ENCODE measurements at places on chromosomes 4 and X.

DNA sequence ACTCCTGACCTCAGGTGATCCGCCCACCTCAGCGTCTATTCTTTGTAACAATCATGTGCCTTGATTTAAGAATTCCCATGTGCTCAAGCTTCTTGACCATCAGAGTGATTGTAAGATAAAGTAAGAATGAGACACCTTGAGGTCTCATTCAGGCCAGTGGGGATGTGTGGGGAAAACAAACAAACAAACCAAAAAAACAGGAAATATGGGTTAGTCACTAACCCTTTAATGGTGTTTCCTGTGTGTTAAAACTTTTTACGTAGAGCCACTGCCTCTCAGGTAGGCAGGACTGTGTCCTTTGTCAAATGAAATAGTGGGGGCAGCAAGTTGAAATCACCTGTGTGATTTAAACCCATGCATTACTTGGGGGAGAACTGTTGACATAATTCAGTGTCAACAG lies 91.5 kb upstream of the DHRSX start:
- DNase-seq: no peak

DNA sequence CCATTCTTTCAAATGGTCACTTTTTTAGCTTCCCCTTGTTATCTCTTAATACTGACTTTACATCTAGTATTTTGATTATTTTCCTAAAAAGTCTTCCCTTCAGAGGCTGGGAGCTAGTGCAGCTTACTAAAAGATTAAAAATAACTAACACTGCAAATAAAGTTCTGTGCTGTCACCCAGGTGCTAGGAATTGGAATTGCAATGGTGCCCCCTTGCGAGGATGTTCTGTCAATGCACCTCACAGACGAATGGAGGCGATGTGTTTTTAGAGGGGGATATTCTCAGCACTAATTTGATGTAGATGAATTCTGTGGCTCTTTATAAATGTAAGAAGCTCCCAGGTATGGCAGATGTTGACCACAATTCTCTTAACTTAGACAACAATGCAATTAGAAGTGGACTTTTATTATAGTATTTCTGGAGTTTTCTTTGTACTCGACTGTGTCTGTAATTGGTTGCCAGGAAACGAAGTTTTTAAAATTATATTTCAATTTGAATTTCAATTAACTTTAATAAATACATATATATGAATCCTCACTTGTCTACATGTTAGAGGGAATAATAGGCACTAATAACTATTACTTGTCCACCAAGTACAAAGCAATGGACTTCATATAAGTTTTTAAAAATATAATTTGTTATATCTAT lies 22.0 kb upstream of the SMIM31 start:
- DNase-seq: no peak

DNA sequence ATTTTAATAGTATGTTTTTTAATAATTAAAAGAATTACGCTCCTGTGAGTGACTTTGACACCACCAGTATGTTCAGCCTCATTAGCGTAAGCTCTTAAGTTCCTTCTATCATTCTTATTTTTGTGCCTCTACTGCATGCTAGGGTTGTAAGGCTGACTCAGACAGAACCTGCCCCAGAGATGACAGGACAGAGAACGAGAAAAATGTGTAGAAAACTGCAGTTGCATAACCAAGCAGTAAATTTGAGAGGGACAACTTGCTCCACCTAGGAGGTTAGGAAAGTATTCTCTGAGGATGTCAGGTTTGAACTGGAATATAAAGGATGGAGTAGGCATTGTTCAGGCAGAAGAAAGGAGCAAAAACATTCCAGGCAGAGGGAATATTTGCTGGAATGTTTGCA lies 98.7 kb downstream of the NFKB1 start:
- DNase-seq: no peak

GRCh38 chr4:38785901-38786402 lies 3.2 kb upstream of the TLR10 start:
- DNase-seq: no peak

DNA sequence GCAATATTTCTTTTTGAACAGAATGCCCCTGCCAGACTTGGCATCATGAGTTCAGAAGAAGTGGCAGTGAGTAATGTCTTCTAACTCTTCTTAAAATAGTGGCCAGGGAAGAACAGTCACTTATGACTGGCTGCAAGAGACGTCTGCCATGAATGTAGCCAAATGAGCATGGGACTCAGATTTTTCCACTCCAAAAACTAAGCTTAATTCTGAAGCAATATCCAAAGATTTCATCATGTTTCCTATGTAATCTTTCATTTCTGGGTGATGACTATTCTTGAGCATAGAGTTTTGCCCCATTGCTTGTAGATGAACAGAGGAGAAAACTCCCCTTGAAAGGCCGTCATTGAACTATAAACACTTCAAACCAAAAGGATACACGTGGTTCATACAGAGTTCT lies 11.8 kb downstream of the AMBN start:
- no peak for DNase-seq

DNA sequence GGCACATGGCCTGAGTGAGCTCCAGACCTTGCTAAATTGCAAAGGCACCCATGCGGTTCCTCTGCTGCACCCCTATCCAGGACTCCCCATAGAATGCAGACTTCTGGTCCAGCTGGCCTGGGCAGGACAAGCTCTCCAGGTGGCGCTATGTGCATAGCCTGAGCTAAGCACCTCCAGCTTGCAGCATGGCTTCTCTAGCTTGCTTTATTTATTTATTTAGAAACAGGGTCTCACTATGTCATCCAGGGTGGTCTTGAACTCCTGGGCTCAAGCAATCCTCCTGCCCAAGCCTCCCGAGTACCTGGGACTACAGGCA lies 5.5 kb upstream of the WFS1 start:
- DNase-seq: no peak

DNA sequence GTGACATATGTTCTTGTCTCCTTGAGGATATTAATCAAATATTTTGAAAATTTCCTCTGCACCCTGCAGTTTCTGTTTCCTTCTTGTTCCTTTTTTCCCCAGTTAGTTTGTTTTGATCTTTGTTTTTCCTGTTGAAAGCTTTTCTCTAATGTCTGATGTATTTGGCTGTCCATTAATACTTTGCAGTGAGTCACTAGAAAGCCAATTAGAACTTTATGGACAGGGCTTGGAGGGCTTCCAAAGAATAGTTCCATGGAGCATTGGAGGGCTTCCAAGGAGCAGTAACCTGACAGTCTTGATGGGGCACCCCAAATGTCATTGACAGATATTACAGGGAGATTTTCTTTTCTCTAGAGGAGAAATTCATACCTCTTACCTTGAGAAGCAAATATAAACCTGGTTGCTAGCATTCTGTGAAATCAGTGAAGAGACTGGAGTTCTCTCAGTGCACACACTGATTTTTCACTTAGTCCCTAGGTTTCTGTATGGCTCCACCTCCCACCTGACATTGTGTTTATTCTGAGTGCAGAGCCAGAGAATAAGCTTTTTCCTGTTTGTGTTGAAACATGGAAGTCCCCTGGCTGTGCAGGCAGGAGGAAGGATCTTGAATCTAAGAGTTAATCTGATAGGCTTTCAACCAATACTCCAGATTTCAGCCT lies 26.5 kb downstream of the SPARCL1 start:
- peak; percentile 1 for DNase-seq

DNA sequence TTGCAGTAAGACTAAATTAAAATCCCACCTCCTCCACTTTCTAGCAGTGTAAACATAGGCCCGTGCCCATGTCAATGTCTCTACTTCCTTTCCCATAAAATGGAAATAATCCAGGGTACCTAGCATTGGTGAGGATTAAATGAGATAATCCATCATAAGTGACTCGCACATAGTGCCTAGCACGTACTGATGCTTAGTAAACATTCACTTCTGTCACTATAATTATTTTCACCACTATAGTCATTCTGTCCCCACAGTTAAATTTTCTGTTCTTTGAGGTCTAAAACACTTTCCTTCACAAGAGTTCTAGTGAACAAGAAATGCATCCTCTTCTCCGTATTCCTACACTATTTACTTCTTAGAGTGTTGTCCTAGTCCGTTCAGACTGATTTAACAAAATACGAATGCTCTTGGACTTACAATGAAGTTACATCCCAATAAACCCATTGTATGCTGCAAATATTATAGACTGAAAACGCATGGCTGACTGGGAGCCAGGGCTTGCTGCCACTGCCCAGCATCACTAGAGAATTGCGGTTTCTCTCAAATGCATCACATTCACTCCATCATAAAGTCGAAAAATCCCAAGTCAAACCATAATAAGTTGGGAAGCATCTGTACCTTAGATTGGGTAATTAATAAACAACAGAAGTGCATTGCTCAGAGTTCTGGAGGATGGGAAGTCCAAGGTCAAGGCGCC lies 10.6 kb downstream of the ARAP2 start:
- no peak for DNase-seq

Data from NCI-H2081 treated with DMSO at 0.1 percent for 48 hours (cell line).